ENCODE measurements at places on chromosomes 3 and 15. TPM values are rescaled to one million over a fixed set of nuclear protein-coding genes. Genes with fewer than 3 reads are reported as not detected.

The IFT122 gene
- 12.4 TPM for total RNA-seq

The DUOXA1 gene
- not detected for total RNA-seq

The GHSR gene
- total RNA-seq = not detected

The SLC2A2 gene
- total RNA-seq = not detected

The ARGFX gene
- total RNA-seq = not detected

The HRG gene
- total RNA-seq = not detected

The FOXL2 gene
- total RNA-seq = 0.06 TPM

The ISG20 gene
- 20.9 TPM for total RNA-seq

The LRRN1 gene
- total RNA-seq = 1.6 TPM

The CPLX3 gene
- total RNA-seq = not detected

The TTC21A gene
- total RNA-seq = 0.35 TPM

The FOXB1 gene
- not detected for total RNA-seq

The TM6SF1 gene
- 0.04 TPM for total RNA-seq

The PATL2 gene
- 0.12 TPM for total RNA-seq

The GOLGA6B gene
- not detected for total RNA-seq

The CPEB1 gene
- 6.6 TPM for total RNA-seq

The OXTR gene
- total RNA-seq = 0.27 TPM

The GOLGA8O gene
- total RNA-seq = not detected

The AGBL1 gene
- not detected for total RNA-seq

The ATP2B2 gene
- total RNA-seq = 0.12 TPM

The NAALADL2 gene
- 1.6 TPM for total RNA-seq

The FAM219B gene
- total RNA-seq = 28.4 TPM

The TRH gene
- not detected for total RNA-seq

The PLSCR5 gene
- total RNA-seq = not detected

The CGNL1 gene
- 0.43 TPM for total RNA-seq

The STARD5 gene
- total RNA-seq = 3.2 TPM

The NEIL1 gene
- total RNA-seq = 0.72 TPM

The ATP8B4 gene
- 0.04 TPM for total RNA-seq

The CLN6 gene
- total RNA-seq = 21.9 TPM

The WNT5A gene
- 63.3 TPM for total RNA-seq

The PRICKLE2 gene
- 3.1 TPM for total RNA-seq

The CLCN2 gene
- total RNA-seq = 3.3 TPM

The MOBP gene
- not detected for total RNA-seq

The C3orf85 gene
- not detected for total RNA-seq

The TRPC1 gene
- total RNA-seq = 9.8 TPM

The INAFM2 gene
- total RNA-seq = 15.7 TPM

The RYR3 gene
- 0.16 TPM for total RNA-seq

The FMN1 gene
- 3.6 TPM for total RNA-seq

The TTC14 gene
- 25.0 TPM for total RNA-seq

The SI gene
- not detected for total RNA-seq

The FAM98B gene
- 5.8 TPM for total RNA-seq

The FSIP1 gene
- total RNA-seq = 1.3 TPM

The HGD gene
- total RNA-seq = 0.12 TPM
